ENCODE measurements at places on chromosomes 1 and 21.
A peak's percentile ranks its signal among the peaks of the same experiment; 100 is the strongest.

- no peak for DNase-seq
Measured at GRCh38 chr1:116325922-116326321, 47.1 kb upstream of the ATP1A1 start.

GRCh38 chr1:237444120-237444790 is 402.3 kb downstream of the RYR2 start:
- DNase-seq, result no peak

GRCh38 chr1:188022661-188023060 is 1193.9 kb downstream of the PLA2G4A start:
- DNase-seq, result no peak

GRCh38 chr1:167713330-167714081 is 8.3 kb upstream of the MPZL1 start:
- no peak for DNase-seq

DNA sequence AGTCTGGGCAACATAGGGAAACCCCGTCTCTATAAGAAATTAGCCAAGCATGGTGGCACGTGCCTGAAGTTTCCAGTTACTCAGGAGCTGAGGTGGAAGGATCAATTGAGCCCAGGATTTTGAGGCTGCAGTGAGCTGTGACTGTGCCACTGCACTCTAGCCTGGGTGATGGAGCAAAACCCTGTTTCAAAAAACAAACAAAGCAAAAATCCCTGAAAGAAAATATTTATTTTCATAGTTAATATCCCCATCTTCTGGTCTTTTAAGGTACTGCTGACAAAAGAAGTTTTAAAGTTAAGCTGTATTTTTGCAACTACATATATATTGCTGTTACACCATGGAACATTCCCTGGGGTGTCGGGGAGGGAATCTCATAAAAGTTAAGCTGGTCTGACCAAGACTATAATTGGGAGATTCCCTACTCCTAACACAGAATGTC is 26.0 kb downstream of the VAMP4 start:
- DNase-seq, result no peak

GRCh38 chr1:112881742-112882127 is 74.3 kb downstream of the SLC16A1 start:
- no peak for DNase-seq

DNA sequence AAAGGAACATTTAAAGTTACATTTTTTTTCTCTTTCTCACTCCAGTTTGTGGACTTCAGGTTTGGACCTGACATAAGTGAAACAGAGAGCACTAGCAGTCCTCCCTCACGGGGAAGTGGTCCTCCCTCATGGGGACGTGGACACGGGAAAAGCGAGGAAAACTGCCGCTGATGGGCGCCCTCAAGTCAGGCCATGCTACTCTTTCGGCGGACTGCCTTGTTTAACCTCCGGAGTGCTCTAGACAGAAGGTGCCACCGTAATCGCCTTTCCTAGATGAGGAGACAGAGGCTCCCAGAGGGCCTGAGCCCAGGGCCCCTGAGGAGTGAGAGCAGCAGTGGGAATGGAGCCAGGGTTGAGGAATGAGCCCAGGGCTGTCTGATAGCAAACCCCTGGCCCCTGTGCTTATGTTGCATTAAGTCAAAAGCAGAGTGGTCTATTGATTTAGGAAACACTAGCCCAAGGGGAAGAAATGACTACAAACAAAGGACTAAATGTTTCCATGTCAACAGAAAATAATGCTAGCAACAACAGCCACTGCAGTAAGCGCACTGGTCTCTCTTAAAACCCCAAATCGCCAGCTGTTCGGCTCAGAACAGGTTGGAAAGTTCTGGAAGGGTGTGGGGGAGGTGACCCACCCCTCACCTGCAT is 84.1 kb downstream of the DMRTB1 start:
- peak; percentile 84 for DNase-seq

GRCh38 chr1:184745110-184745509 is 9.5 kb downstream of the EDEM3 start:
- DNase-seq, result no peak

DNA sequence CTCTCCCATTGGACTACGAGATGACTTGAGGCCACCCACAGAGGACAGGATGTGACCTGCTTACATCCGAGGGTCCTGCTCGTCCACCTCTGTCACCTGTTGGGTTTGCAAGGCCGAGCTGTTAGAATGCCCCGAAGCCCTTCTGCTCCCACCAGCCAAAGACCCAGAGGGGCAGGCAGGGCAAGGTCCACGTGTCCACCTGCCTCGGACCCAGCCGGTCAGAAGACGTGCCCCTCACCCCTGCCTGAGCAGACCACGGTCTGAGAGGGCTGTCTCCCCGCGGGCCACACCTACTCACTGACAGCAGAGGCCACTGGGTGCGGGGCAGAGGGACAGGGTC is 30.3 kb upstream of the TRAPPC10 start:
- no peak for DNase-seq

- peak; percentile 57 for DNase-seq
Measured at GRCh38 chr1:30778154-30778978, 20.8 kb upstream of the LAPTM5 start.

- DNase-seq, result no peak
Measured at GRCh38 chr1:167270349-167271092, 49.8 kb downstream of the POU2F1 start.

- DNase-seq, result no peak
Measured at GRCh38 chr1:29880556-29880955, 644.2 kb downstream of the PTPRU start.

DNA sequence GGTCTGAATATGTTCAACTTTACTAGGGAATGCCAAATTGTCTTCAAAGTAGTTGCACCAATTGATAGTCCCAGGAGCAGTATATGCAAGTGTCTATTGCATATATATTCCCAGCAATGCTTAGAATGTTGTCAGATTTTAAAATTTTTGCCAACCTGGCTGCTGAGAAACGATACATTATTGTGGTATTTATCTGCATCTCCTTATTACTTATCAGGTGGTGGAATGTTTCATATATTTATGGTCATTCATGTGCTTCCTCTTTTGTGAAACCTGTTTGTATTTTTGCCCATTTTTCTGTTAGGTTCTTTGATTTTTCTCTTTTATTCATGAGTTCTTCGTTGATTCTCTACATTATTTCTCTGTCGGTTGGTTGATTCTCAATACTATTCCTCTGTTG is 39.5 kb downstream of the COLGALT2 start:
- no peak for DNase-seq

- no peak for DNase-seq
Measured at GRCh38 chr1:82858031-82858430, 1057.3 kb downstream of the ADGRL2 start.

DNA sequence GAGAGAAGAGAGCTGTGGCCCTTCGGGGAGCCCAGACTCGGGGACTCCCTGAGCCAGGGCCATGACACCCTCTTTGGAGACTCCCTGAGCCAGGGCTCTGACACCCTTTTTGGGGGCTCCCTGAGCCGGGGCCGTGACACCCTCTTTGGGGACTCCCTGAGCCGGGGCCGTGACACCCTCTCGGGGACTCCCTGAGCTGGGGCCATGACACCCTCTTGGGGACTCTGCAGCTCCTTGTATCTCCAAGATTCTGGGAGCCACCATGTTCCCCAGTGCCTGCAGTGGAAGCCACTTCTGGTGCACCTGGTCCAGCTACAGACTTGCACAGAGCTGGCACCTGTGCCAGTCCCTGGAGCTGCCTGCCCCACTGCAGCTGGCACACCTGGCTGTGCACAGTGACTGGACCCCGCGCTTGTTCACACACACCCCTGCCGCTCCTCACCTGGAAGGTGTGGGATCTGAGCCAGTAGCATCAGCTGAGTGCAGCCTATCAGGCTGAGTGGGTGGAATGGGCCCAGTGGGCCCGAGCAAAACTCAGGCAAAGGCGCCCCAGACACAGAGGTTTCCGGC is 3.8 kb upstream of the SSU72 start:
- no peak for DNase-seq

GRCh38 chr1:226722240-226722900 is 16.7 kb downstream of the ITPKB start:
- peak; percentile 67 for DNase-seq

DNA sequence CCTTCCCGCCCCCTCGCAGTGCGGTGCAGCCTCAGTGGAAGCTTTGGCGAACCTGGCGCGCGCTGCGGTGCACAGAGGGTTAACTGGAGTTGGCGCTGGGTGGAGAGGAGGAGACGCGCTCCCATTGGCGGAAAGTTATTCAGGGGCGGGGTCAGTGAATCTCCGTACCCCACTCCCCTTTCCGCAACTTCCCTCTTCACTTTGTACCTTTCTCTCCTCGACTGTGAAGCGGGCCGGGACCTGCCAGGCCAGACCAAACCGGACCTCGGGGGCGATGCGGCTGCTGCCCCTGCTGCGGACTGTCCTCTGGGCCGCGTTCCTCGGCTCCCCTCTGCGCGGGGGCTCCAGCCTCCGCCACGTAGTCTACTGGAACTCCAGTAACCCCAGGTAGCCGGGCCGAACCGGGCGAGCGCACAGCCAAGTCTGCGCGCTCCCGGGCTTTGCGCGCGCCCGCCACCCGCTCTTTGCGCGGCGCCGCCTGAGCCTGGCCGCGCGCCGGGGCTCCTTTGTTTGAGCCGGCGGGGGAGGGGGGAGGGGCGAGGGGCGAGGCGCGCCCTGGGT is at the start of gene EFNA4:
TSS of gene EFNA4 (plus strand) at position 191 of the 561 bp plus-strand sequence. CDS start at position 275, 84 bp downstream.
- peak; percentile 85 for DNase-seq

DNA sequence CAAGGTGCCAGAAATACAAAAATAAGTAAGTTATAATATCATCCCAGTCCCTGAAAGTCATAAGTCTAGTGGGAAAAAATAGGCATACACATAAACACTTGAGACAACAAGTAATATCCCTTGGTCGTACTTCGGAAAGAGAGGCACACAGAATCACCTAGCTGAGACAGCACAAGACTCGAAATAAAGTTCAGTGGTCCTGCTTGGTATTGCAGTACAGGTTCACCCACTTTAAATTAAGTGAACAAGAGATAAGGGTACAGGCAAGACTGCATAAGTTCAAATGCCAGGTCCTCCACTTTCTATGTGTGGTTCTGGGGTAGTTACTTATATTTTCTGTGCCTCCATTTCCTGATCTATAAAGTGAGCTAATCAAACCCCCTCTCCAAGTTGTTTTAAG is 47.6 kb downstream of the SEC16B start:
- no peak for DNase-seq

- no peak for DNase-seq
Measured at GRCh38 chr1:102100666-102101065, 103.9 kb upstream of the OLFM3 start.

DNA sequence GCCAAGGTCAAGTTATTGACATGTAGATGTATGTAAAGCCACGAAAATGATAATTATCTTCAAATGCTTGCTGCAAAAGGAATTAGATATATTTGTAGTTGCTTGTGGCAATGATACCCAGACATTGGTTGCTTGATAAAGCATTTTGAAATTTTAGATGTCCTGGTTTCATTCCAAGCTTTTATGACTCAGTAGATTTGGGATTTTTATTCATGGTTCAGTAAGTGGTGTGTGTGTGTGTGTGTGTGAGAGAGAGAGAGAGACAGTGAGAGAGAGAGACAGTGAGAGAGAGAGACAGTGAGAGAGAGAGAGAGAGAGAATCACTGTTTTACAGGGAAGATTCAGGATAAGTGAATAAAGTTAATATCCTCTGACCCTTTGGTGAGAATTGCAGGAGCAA is 498.2 kb upstream of the C1orf87 start:
- DNase-seq, result no peak

DNA sequence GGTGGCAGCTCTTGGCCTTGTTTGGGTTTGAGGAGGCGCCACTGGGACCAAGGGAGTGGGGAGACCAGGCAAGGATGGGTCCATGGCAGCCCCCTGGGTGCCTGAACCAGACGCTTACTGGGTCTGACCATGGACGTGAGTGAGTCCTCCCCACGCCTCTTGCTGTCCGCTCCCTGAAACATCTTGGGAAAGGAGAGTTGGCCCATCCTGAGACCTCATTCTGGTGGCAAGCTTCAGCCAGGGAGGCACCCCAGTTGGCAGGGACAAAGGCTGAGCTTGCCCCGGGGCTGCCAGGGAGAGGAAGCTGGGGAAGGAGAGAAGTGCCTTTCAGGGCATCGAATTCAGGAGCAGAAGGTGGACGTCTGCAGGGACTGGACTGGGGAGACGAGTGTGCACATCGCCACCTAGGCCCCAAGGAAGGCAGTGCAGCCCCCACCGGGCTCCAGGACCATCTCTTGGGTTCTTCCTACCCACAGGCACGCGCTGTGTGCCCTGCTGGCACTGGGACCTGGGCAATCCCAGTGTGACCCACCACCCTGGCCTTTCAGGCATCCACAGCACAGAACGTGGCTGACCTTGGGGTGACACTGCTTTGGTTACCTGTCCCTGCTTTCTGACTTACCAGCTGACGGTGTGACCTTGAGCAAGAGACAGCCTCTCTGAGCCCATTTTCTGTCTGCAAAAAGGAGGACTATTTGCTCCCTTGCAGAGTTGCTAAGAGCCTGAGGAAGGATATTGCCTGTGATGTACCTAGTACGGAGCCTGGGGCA is 132.9 kb upstream of the WNT4 start:
- peak; percentile 80 for DNase-seq

DNA sequence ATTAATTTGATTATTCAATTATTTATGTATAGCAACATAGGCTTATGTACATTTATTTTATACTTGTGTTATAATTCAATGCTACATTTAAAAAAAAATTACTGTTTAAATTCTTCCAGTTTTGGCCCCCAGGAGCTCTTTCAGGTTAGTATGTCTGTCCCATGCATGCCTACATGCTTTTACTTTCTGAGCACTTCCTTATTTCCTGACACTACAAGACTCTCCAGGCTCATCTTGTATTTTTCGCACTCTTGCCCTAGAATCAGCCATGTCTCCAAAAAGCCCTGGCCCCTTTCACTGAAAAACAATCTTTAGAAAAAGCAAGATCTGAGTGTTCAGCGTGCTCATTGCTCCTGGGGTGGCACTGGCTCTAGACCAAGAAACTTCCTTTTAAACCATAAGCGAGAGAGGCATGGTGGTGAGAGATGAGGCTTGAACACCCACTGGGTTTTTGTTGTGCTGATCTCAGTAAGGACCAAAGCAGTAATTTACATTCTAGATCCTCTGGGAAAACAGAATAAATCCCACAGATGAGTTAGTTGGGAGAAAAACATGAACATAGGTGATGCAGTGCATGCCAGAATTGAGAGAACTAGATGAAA is 95.0 kb downstream of the SLC30A10 start:
- no peak for DNase-seq

DNA sequence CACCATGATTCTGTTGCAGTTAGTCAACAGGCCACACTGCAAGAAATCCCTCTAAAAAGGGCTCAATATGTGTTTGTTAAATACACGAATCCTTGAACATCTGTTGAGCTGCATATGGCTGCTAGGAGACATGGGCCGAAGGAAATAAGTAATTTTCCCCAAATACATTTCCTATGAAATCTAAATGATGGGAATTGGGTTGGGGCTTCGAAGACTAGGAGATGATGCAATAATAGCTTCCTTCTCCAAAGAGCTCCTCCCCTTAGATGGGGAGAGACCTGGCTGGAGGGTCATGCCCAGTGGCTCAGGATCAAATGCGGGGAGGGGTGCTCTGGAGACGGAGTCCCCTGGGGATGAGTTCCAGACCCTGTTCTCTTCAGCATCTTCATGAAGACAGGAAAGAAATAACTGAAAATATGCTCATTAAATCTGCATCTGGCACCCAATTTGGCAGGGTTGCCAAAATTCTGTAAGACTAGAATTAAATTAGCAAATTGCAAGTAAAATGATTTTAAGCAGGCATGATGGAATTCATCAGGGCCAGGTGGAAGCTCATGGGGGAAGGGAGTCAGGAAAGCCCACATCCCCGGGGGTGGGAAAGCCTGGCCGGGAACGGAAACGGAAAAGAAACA is 165.0 kb upstream of the EDN2 start:
- DNase-seq, result no peak
